ENCODE measurements at places on chromosomes 6 and 20.

DNA sequence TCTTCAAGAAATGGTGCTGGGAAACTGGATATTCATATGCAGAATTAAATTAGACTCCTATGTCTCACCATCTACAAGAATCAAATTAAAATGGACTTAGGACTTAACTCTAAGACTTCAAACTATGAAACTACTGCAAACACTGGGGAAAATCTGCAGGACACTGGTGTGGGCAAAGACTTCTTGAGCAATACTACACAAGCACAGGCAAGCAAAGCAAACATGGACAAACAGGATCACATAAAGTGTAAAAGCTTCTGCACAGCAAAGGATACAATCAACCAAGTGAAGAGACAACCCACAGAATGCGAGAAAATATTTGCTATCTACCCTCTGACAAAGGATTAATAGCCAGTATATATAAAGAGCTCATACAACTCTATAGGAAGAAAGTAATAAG lies 1161.1 kb upstream of the CITED2 start:
- DNase-seq = no peak

- no peak for DNase-seq
Observed at GRCh38 chr20:36109251-36109947, 45.1 kb upstream of the EPB41L1 start.

- DNase-seq = no peak
Observed at GRCh38 chr6:159090530-159091480, 46.0 kb upstream of the TAGAP start.

- no peak for DNase-seq
Observed at GRCh38 chr6:166511316-166511715, 75.2 kb downstream of the RAMACL start.

GRCh38 chr6:35026434-35027222 lies 114.5 kb downstream of the TCP11 start:
- DNase-seq = no peak

GRCh38 chr6:127586372-127586771 lies 9.4 kb downstream of the C6orf58 start:
- no peak for DNase-seq

DNA sequence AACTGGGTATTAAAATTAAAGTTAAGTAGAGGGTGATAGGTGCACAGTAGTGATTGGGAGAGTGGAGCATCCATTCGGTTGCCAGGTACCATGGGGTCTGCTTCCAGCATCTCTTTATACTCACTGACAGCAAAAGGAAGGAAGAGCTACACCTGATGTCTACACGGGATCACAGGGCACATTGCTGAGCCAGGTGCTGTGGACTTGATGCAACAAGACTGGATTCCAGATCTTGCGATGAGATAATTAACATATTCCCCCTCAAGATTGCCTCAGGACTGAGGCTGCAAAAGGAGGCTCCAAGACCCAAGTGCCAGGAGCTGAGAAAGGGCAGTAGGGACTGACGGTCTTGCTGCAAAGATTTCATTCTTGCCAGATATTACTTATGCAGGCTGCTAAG lies 72.6 kb downstream of the PXDC1 start:
- no peak for DNase-seq

DNA sequence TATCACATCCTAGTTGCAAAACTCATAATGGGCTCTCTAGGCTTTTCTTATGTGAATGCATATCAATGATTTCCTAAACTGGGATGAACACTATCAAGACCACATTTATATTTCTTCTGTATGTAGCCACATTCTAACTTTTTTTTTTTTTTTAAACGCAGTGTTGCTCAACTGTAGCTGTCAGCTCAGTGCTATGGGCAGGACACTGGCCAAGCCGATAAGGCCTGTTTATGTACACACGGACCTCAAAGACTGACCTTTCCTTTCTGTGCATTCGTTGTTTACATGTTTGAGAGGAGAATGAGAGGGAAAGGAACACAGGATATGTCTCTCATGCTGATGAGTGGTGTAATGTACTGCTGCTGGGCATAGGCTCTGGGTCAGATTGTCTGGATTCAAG lies 75.1 kb upstream of the B3GAT2 start:
- no peak for DNase-seq

- no peak for DNase-seq
Observed at GRCh38 chr6:5860849-5861248, 145.9 kb downstream of the NRN1 start.

- no peak for DNase-seq
Observed at GRCh38 chr20:63112491-63113219, 103.3 kb downstream of the YTHDF1 start.

DNA sequence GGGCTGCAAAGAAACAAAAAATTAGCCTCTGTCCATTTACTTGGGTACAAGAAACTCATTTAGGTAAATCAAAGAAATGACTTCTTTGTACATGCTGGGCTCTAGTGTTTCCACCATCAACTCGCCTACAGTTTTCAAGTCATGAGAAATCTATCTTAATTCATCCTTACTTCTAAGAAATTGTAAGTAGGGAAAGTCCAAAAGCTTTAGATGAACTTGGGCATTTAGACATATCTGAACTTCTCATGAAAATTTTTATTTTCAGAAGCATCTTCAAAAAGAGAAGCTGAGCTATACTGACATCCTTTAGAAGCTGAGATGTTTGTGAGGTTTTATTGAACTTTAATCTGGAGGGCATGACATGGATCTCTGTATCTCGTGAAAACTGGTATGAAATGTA lies 117.3 kb downstream of the MYB start:
- no peak for DNase-seq

GRCh38 chr20:33119725-33120720 lies 40.6 kb downstream of the BPIFB4 start:
- DNase-seq = no peak

DNA sequence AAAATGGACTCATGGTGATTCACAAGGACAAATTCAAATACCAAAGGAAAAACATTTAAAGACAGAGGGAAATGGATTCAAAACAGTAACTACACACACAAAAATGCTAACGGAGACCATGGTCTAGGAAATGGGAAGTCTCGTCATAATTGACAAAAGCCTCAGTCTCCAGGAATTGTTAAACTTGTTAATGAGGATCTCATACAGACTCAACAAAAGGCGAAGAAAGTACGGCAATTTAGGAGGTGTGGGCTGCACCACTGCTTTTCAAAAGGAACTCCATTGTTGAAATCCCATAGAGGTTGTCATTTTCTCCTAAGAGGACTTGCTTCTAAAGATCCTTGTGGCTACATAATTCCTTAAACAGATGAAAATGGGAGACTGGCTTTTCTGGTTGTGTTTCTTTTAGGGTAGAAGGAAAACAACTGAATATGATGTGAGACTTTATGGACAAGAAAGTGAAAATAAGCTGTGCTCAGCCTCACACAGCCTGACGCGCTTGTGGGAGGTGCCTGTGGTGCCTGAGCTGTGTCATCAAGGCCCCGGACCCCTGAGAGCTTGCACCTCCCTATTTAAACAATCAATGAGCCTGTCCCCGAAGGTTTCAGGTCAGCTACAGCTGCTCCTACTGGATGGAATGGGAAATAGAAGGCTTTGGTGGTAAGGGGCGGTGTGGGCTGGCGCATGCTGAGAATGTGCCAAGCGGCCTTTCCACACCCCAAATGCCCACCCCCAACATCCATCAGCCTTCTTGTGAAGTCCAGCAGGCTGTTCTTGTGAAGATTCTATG lies 2.5 kb upstream of the CLDN20 start:
- DNase-seq = no peak

DNA sequence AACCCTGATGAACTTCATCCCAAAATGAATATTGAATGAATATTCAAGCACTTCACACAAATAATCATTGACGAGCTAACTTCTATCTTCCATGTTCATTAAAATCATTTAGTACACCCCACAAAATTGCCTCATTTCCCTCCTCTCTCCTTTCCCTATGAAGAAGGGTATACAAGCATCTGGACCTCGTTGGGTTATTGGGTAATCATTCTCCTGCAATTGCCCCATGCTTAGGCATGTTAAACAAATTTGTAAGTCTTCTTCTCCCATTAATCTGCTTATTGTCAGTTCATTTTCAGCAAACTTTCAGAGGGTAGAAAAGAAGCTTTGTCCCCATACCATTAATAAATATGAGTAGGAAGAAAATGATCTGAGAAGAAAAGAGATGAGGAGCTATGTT lies 27.6 kb downstream of the PRKN start:
- DNase-seq = no peak

- DNase-seq = no peak
Observed at GRCh38 chr6:168167431-168168315, 88.7 kb upstream of the FRMD1 start.

DNA sequence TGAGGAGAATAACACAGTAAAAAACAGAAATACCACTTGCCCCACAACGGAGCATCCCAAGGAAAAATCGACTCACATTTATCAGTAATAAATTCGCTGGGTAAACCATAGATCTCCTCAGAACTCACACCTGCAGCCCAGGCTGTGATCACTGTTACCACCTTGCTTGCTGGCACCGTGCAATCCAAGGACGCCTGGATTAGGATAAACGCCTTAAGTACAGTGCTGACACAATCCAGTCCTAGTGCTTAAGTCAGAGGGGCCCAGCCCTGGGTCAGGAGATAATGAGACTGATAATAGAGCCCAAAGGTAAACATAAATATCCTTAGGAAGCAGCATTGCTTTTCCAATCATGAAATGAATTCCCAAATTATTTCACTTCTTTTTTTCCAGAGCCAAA lies 62.5 kb downstream of the EPB41L2 start:
- DNase-seq = no peak
